ENCODE measurements at places on chromosomes 3 and 15.

DNA sequence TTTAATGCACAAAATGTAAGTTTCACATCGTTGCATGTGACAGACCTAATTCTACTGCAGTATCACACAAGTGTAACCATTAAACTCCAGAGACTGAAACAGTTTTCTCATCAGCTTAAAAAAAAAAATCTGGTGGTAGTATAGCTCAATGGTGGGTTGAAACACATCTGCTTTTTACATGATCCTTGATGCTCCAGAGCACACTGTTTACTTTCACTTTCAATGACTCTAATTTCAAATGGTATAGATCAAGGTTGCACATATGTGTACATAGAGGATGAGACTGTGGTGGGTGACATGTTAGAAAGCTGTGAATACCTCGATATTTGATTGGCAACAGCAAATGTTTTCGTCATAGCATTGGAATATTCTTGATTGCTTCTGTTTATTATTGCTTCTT, 22.4 kb downstream of the MCTP2 start:
- H3K36me3 ChIP-seq, result no peaks in the 10 kb centered on the region
- no peak overlapping the region for H3K27ac ChIP-seq
- DNase-seq, result no peak
- no peaks in the 10 kb centered on the region for H3K4me1 ChIP-seq

GRCh38 chr15:45918839-45919238, 284.0 kb downstream of the SQOR start:
- no peaks in the 10 kb centered on the region for H3K36me3 ChIP-seq
- DNase-seq, result no peak
- no peaks in the 10 kb centered on the region for H3K27me3 ChIP-seq
- no peak overlapping the region for H3K27ac ChIP-seq
- H3K4me1 ChIP-seq, result no peaks in the 10 kb centered on the region

DNA sequence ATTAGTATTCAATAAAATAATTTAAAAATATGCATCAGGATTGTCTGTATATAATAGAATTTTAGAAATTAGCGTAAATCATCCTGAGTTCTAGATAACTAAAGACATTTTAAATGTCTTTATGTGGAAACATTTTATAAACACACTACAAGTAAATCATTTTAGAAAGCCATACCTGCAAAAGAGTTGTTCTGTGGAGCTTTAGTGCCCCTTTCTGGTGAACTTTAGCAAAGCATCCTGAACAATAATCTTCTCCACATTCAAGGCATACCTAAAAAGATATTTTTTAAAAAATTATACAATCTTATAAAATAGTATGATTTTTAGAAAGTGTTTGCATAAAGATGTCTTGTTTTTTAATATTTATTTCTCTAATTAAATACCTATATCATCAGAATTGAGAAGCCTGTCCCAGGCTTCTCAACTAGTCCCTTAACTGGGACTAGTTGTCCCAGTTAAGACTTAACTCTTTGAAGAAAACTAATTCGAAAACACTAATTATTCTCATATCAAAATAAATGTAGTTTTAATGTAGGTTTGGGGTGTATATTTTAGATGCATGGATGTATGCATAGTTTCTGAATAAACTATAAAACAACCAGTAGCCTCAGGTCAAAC, 29.7 kb downstream of the ZBBX start:
- no peaks in the 10 kb centered on the region for H3K36me3 ChIP-seq
- no peaks in the 10 kb centered on the region for H3K27me3 ChIP-seq
- H3K4me1 ChIP-seq, result no peaks in the 10 kb centered on the region

DNA sequence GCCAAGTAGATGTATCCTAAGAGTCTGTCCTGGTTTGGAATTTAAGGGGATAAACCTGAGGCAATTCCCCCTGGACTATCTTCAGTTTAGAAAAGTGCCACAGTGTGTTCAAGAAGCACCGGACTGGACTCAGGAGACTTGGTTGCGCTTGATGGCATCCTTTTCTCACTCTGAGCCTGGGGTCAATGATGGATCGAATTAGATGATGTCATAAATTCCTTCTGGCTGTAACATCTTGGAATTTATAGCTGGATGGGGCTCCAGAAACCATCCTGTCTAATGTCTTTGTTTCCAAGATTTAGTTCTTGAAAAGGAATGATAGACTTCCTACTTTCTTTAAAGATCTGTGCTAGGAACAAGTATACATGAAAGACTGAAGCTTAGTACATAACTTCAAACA, 280.6 kb downstream of the LPP start:
- no peak overlapping the region for H3K4me3 ChIP-seq
- peaks cover 4% of the 10 kb centered on the region for H3K36me3 ChIP-seq
- H3K4me1 ChIP-seq, result peaks cover 14% of the 10 kb centered on the region
- no peaks in the 10 kb centered on the region for H3K27me3 ChIP-seq
- DNase-seq, result peak; percentile 35
- no peak overlapping the region for H3K27ac ChIP-seq

- no peak for DNase-seq
- no peaks in the 10 kb centered on the region for H3K4me1 ChIP-seq
- no peaks in the 10 kb centered on the region for H3K36me3 ChIP-seq
- H3K4me3 ChIP-seq, result no peak overlapping the region
Measured at GRCh38 chr3:31390466-31390865, 142.3 kb upstream of the STT3B start.

- H3K36me3 ChIP-seq, result no peaks in the 10 kb centered on the region
- no peaks in the 10 kb centered on the region for H3K4me1 ChIP-seq
- no peak overlapping the region for H3K27ac ChIP-seq
Measured at GRCh38 chr3:114518206-114518808, 224.5 kb downstream of the TIGIT start.

GRCh38 chr3:192884777-192885773, 32.6 kb downstream of the MB21D2 start:
- peak overlapping the region; percentile 80 for H3K27ac ChIP-seq
- DNase-seq, result peak; percentile 72
- H3K4me3 ChIP-seq, result no peak overlapping the region
- no peaks in the 10 kb centered on the region for H3K36me3 ChIP-seq
- H3K4me1 ChIP-seq, result peaks cover 26% of the 10 kb centered on the region

DNA sequence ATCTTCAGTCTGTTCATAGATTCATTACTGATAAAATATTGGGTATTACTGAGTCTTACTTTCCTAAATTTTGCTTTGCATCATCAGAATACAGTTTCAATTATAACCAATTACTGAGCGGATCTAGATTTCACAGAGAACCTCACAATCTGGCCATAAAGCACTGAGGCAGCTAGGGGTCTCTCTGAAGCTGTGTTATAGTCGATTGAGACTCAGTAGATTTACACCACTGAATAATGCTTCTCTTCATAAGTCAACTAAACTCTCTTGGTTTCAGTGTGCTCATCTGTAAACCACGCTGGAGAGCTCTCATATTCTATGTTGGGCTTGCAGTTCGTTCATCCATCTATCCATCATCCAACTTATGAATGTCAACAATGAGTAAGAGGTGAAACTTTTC, 180.6 kb downstream of the GREM1 start:
- H3K27me3 ChIP-seq, result no peaks in the 10 kb centered on the region
- H3K27ac ChIP-seq, result no peak overlapping the region
- peaks cover 1% of the 10 kb centered on the region for H3K36me3 ChIP-seq
- 0 out of 2 replicates have a peak, but pooled peaks cover 2% of the 10 kb centered on the region for H3K4me1 ChIP-seq
- no peak for DNase-seq

- H3K4me3 ChIP-seq, result no peak overlapping the region
- no peak overlapping the region for H3K27ac ChIP-seq
- H3K4me1 ChIP-seq, result peaks cover 10% of the 10 kb centered on the region
- no peak for DNase-seq
- no peaks in the 10 kb centered on the region for H3K36me3 ChIP-seq
- H3K27me3 ChIP-seq, result peaks cover 18% of the 10 kb centered on the region
Measured at GRCh38 chr15:78263907-78264303, 457 bp upstream of the DNAJA4 start.

DNA sequence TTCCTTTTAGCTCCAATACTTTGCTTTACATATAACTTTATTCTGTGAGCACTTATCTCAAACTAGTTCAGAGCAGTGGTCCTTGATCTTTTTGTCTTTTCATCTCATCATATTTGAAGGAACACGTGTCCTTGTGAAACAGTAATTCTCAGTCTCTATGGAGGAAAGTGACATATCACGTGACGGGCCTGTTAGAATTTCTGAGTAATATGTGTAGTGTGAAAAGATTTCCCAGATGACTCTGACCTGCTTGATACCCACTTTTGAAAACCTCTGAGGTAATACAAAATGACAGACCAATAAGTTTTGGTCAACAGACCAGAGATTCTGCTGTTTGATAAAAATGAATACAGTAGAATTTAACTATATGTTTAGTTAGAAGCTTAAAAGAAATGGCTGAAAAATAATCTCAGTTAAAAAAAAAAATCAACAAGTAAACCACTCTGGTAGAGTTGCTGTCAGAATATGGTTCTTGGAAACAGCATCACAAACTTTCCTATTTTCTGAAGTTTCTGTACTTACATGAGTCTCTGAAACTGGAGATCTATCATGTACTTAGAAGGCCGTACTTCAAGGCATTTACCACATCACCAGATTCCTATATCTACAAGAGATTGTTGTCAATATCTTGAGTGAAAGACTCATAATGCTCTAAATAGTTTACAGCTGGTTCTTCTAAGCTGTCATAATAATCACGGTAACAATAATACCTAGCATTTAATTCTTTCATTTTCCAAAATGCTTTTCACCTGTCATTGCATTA, 590.2 kb upstream of the TBL1XR1 start:
- no peak overlapping the region for H3K4me3 ChIP-seq
- no peaks in the 10 kb centered on the region for H3K36me3 ChIP-seq
- H3K27ac ChIP-seq, result no peak overlapping the region
- H3K4me1 ChIP-seq, result peaks cover 6% of the 10 kb centered on the region

DNA sequence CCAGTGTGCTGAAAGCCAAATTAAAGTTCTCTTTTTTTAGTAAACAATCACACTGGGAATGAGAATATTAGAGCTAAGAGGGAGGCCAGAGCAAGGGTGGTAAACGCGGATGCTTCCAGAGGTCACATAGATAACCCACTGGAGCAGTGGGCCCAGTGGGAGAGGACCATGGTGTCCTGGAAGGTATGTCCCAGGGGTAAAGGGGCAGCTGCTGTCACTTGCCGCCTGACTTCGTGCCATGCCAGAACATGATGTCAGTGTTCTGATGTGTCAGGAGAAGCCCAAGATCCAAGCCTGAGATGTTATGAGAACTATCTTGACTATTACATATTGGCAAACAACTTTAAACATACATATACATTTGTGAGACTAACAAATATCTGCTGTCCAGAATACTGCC, 211.9 kb upstream of the IL12A start:
- H3K36me3 ChIP-seq, result peaks cover 2% of the 10 kb centered on the region
- peak overlapping the region; percentile 78 for H3K27ac ChIP-seq
- H3K27me3 ChIP-seq, result no peaks in the 10 kb centered on the region
- no peak for DNase-seq

DNA sequence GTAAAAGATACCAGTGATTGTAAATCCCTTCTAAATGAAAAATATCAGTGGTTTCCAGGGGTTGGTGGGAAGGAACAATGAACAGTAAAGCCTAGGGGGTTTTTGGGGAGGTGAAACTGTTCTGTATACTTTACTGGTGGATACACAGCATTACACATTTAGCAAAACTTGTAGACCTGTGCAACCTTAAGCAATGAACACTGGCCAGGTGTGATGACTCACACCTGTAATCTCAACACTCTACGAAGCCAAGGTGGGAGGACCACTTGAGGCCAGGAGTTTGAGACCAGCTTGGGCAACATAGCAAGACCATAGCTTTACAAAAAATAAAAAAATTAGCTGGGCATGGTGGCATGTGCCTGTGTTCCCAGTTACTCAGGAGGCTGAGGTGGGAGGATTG, 1.8 kb downstream of the CCDC13 start:
- H3K4me3 ChIP-seq, result no peak overlapping the region
- no peaks in the 10 kb centered on the region for H3K36me3 ChIP-seq
- no peak for DNase-seq
- no peaks in the 10 kb centered on the region for H3K4me1 ChIP-seq

- H3K36me3 ChIP-seq, result no peaks in the 10 kb centered on the region
- peaks cover 4% of the 10 kb centered on the region for H3K4me1 ChIP-seq
- H3K27me3 ChIP-seq, result no peaks in the 10 kb centered on the region
- DNase-seq, result no peak
Measured at GRCh38 chr15:31346367-31347066, 19.9 kb downstream of the KLF13 start.

GRCh38 chr3:172977696-172978095, 163.3 kb downstream of the SPATA16 start:
- no peaks in the 10 kb centered on the region for H3K27me3 ChIP-seq
- H3K4me3 ChIP-seq, result no peak overlapping the region
- no peaks in the 10 kb centered on the region for H3K36me3 ChIP-seq

DNA sequence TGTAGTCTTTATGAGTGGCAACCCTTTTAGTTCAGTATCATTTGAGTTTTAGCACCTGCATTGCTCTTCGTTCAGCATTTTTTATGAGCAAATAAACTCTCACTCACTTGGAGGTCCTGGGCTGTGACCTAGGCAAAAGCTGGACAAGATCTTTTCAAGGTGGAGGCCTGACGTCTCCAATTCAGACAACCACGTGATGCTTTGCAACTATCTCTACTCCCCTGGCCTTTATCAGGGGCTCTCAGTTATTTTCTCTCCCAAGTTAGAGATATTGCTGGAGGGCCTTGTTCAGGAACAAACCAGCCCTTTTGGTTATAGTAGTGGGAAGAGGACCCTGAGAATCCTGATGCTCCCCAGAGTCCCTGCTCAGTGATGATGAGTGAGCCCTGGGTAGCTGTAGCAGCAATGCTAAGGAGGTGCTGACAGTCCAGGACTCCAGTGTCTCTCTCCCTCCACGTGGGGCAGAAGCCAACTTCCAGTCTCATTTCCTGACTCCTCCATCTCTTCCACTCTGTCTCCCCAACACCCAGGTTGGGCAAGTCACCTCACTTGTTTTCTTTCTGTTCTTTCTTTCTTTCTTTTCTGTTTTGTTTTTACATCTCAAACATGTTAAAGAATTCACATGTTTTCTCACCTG, 30.4 kb downstream of the HAPLN3 start:
- no peaks in the 10 kb centered on the region for H3K4me1 ChIP-seq
- H3K27me3 ChIP-seq, result peaks cover 42% of the 10 kb centered on the region
- H3K4me3 ChIP-seq, result no peak overlapping the region
- H3K27ac ChIP-seq, result no peak overlapping the region
- no peak for DNase-seq
- no peaks in the 10 kb centered on the region for H3K36me3 ChIP-seq
